Hematopoietic multipotent progenitor cell treated with erythropoietin and hydrocortisone succinate and interleukin-3 and kit ligand, for 4 days (in vitro differentiated cells): ENCODE measurements at places on chromosomes 11 and 22.
A peak's percentile ranks its signal among the peaks of the same experiment; 100 is the strongest.

DNA sequence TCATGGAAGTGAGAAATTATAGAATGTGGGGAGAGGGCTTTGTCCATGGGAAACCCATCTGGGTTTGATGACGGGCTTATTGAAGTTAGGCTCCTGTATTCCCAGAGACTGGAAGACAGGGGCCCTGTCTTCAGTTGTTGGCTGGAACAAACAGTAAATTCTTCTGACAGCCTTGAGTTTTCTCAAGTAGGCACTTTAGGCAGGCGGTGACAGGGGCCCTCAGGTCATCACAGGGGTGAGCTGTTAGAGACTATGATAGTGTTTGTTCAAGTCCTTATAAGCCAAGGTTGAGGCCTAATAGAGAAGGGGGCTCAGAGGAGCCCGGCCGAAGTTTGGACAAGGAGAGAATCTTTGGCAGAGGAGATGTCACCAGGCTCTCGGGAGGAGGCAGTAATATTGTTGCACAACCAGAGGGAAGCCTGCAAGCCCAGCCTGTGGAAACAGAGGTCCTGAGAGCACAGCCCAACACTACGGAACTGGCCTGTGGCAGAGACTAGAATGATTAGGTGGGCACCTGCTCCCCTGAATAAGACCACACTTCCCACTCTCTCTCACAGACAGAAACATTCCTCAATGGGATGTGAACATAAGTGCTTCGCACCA, 20.2 kb upstream of the IL17RA start:
- DNase-seq = no peak

DNA sequence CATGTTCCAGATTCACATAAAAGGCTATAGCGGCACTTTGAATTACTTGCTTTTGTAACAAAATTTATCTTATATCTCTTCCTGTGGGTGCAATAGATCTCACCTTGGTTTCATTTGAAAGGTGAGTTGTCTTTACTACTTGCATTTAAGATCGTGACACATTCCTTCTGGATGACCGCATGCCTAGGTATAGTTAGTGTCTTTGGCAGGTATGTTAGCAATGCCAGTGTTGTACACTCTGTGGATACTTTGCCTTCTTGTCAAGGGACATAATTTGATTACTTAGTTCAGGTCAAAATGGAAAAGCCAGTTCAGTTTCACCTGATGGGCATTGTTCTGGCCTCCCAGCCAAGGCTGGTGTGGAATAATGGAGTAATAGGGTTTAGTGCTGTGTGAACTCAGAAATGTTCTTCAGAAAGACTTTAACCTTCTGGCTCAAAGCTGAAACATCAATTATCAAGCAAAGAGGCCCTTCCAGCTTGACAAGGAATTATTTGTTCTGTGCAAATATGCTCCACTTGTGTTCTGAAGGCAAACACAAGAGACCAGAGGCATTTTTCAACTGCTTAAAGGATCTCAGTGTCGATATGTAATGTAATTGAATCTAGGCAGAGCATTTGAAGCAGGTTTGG, 64.6 kb downstream of the AMOTL1 start:
- no peak for DNase-seq

DNA sequence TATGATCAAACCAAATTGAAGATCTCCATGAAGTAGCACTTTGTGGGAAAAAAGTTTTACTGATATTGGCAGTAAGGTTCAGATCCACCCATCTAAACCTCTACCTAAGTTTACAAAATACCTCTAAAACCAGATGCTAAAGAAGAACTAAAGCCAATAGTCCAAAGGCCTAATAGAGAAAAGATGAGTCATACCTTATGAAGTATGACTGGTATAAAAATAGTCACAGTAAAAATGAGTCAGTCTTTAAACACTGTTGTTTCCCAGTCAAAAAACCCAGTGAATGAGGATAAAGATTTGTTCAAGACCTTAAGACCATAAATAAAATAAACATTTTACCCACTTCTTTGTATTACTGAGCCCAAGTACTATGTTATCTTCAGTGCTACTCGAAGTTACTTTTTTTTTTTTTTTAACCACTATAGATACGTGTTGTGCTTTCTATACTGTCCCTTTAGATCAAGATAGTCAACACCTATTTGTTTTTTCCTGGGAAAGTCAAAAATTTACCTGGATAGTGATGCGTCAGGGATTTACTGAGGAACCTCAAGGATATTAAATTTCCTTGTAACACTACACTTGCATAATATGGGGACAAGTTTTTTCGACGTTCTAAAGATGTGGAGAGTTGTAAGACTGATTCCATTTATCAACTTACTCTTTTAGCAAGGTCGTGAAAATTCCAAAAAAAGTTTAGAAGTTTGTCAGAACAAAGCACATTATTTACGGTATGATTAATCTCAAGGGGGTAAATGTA, 87.3 kb downstream of the CCDC73 start:
- peak; percentile 23 for DNase-seq

DNA sequence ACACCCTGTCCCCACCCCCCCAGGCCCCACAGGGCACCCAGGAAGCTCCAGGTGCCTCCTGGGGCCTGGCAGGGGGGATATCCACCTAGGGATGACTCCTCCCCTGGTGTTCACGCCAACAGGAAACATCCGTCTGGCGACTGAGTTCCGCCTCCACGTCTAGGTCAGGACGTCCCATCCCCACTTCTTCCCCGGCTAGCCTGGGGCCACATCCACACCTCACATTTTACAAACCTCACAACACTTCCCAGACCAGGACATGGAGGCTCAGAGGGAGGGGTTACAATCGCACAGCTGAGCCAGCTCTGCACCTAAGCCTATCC, 21.0 kb downstream of the MAFF start:
- no peak for DNase-seq

GRCh38 chr22:36838119-36839030, 21.5 kb upstream of the PVALB start:
- no peak for DNase-seq

GRCh38 chr11:130192845-130193267, 33.3 kb downstream of the ST14 start:
- no peak for DNase-seq

GRCh38 chr11:118213201-118213600, 11.6 kb downstream of the JAML start:
- no peak for DNase-seq

DNA sequence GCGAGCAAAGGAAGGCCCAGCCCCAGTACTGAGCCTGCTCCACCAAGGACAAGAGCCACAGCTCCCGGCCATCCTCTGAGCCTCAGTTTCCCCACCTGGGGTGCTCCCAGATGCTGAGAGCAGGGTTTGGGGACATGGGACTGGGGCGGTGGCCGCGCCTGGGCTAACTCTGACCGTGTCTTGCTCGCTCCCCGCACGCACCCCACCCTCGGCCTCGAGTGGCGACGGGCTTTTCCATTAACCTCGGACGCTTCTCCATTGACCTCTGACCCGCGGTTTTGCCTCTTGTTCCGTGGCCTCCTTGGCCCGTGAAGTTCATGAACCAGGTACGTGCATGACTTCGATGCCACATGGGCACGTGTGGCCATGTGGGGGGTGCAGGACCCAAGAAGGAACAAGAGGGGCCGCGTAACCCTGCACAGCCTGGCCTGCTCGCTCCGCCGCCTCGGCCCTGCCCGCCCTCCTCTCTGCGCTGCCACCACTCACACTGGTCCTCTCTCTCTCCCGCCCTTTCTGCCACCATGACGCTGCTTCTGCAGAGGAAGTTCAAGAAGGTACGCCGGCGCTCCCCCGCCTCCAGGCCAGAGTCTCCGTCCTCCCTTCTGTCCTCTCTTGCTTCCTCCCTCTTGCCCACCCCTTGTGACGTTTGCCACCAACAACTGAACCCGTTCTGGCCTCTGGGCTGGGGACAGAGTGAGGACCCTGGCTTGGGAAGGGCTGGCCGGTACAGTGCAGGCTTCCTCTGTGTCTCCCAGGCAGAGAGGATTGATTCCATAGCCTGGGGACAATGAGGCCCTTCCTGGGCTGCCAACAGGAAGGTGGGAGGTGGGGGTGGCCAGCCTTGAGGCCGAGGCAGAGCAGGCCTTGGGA, 6.9 kb downstream of the TNNT3 start:
- peak; percentile 74 for DNase-seq

- DNase-seq = no peak
Observed at GRCh38 chr22:39525658-39525975, 5.3 kb downstream of the ATF4 start.

DNA sequence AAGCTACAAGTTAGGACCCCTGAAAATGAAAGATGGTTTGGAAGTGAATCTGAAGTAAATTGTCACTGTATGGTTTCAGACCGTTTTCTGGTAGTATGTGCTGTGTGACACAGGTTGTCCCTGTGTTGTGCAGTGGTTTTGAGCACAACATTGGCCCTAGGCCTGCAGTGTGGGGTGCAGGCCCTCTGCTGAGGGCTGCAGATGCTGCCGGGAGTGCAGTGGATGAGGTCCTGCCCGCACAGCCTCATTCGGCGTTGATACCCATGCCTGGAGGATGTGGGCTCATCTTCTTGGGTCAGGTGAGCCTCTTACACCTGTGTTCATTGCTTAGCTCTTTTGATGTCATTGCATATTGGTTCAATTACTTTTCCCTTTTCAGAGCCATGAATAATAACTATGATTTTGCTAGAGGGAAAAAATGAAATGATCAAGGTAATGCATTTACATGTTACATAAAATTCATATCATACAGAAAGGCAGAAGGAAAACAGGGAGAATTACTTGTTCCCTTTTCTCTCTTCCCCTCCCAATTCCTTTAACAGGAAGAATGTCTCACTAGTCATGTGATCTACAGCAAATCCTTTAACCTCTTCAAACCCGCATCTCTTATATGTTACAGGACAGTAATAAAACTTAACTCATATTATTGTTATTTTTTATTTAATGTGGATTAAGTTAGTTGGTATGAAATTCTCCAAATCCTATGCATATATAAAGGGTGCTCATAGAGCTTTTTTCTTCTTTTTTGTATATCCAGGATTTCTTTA, 48.7 kb downstream of the PTPRJ start:
- no peak for DNase-seq

DNA sequence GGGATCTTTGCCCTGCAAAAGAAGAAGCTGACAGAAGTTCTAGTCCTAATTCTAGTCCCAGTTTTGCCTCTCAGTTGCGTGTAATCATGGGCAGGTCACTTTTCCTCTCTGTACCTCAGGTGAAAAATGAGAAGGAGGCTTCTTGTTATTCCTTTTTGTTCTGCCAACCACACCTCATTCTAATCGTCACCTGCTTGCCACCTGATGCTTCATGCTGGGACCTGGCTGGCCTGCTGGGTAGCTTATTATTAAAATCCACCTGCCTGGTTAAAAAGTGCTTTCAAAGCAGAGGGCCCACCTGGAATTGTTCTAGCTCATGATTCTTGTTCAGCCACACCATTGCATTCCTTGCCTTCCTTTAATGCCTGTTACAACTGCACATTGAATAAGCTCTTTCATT, 8.4 kb upstream of the ALG8 start:
- no peak for DNase-seq

DNA sequence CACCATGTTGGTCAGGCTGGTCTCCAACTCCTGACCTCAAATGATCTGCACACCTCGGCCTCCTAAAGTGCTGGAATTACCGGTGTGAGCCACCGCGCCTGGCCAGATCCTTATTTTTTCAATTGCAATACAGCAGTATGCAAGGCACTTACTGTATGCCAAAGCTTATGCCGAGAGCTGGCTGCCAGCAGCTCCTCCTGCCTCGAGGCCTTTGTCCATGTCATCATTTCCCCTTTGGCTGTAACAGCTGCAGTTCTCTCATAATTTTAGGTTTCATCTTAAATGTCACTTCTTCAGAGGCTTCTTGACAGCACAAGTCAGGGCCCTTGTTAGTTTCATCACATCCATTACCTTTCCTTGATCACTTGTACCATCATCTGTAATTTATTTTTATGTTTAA, 1.5 kb upstream of the SREBF2 start:
- DNase-seq = peak; percentile 63

- no peak for DNase-seq
Observed at GRCh38 chr11:108847298-108847990, 182.6 kb downstream of the DDX10 start.

DNA sequence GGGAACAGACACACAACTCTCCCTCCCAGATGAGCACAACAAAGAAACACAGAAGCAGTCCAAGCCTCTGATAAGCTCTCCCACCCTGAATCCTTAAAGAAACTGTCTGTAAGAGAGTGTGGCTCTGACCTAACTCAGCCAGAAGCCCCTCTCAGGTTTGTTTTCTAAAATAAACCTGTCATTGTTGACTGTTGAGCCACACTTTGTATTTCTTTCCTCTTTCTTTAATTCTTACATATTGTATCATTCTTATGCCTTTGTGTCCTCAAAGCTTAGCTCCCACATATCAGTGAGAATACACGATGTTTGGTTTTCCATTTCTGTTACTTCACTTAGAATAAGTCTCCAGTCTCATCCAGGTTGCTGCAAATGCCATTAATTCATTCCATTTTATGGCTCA, 7.8 kb upstream of the OR8D2 start:
- no peak for DNase-seq

DNA sequence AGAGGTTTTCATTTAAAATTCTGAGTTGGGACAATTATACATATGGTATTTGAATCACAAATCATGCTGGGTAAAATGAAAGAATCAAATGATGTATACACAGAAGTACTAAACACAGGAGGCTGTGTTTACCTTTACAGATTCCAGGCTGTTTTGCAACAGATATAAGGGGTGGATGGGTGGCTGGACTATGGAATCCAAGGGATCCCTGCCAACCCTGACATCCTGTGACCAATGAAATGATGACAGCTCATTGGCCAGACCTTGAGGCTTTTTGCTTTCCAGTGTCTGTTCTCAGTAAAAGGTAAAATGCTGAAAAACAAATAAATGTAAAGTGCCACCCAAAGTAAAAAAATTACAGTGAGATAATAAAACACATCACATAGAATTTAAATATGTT, 3.3 kb upstream of the DDI1 start:
- no peak for DNase-seq

- no peak for DNase-seq
Observed at GRCh38 chr11:109133159-109133558, 288.8 kb upstream of the C11orf87 start.

GRCh38 chr11:44777209-44778194, 50.7 kb downstream of the TSPAN18 start:
- DNase-seq = no peak

- DNase-seq = no peak
Observed at GRCh38 chr11:129277198-129277843, 85.2 kb upstream of the ARHGAP32 start.
